CD14-positive monocyte (primary cell): ENCODE measurements at places on chromosomes 16 and 17.

DNA sequence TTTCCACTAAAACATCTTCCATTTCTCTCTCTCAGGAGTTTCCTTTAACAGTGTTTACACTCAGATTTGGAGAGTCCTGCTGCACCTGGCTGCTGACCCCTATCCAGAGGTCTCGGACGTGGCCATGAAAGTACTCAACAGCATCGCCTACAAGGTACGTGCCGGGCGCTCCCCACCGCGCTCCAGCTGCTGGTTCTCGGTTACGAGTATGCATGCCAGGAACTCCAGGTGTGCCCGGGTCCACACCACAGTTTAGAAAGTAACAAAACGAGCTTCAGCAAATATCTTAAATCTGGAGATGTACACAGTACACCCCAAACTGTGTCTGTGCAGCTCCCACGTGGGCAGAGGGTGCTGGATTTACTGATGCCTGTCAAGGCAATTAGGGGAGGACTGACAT is 82.9 kb upstream of the CHMP6 start:
- DNase-seq = no peak

DNA sequence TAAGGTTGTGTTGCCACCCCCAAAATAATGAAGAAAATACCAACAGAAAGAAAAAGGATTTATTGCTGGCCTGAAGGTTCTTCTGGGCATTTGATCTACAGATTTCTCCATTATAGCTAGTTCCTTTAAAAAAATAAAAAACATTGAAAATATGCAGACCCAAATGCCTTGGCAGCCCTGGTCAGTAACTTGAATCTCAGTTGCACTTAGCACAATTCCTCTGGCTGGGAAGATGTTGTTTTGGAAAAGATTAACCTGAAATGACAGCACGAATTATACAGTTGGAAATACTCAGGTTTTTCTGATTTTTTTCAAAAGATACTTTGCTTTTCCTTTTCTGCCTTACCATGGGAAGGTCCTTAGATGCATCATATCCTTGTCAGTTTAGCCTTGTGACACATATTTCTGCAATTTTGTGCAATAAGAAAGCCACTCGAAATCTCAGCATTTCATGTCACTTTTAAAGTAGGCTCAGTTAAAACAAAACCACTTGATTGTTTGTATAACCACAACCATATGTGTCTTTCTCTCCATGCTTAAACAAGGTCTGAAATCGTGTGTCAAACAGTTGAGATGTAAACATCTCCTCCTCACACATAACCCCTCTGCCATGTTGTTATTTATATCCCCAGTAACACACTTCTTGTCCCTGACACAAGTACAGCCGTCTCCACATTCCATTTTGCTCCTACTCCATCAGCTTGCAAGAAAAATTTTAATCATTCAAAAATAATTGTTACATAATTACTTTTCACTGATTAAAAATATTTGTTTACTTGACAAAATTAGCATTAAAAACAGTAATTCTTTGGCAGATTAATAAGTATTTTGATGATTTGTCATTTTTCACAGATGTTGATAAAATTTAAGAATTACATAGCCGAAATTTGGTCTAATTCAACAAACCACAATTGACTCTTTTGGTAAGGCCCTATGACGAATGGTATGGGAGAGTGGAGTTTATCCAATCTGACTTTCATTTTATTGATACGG is 61.1 kb downstream of the SIAH1 start:
- no peak for DNase-seq

DNA sequence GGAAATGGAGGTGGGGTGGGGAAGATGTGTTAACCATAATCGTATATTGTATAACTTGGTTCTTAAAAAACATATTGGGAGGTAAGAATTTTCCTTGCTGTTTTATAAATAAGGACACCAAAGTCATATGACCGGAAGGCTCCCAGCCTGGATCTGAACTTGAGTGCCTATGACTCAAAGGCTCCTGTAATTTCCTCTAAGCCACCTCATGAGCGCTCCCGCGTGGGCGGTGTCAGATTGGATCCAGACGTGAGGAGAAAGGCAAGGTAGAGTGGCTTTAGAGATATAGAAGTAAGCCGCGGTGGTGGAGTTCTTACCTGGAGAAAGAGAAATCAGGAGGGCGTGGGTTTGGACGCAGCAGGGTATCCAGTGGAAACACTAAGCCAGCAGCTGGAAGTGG is 196.2 kb upstream of the NLRP1 start:
- DNase-seq = no peak

DNA sequence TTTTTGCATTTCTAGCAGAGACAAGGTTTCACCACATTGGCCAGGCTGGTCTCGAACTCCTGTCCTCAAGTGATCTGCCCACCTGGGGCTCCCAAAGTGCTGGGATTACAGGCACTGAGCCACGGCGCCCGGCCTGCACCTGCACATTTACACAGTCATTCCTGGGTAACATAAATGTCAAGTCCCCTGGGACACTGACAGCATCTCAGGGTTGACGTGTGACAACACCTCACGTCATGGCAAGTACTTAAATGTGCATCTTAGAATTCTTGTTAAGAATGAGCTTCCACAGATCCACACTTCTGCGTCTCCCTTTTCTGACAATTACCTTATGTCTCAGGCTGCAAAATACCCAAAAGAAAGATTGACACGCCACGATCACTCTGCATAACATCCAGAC is 80.5 kb downstream of the ABR start:
- DNase-seq = no peak

DNA sequence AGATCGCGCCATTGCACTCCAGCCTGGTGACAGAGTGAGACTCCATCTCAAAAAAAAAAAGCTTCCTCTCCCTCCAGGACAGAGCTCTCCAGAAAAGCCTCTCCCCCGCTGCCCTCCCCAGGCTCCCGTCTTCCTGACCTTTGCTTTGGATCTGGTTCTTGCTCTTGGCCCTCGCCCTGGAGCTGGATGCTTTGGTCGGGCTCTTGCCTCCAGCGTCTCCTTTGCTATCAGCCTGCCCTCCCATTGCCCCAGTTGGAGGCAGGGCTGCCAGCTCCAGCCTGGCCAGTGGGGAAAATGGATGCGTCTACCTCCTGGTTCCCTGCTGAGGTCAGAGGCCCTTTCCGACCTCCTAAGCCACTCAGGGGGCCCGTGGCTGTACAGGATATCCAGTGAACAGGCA is 35.9 kb downstream of the TRARG1 start:
- no peak for DNase-seq

DNA sequence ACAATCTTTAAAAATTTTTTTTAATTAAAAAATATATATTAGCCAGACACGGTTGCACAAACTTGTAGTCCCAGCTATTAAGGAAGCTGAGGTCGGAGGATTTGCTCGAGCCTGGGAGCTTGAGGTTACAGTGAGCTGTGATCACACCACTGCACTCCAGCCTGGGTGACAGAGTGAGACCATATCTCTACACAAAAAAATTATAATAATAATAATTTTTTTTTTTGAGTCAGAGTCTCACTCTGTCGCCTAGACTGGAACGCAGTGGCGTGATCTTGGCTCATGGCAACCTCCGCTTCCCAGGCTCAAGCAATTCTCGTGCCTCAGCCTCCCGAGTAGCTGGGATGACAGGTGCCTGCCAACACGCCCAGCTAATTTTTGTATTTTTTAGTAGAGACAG is 23.8 kb downstream of the LITAF start:
- no peak for DNase-seq

- DNase-seq = no peak
Observed at GRCh38 chr17:40134184-40134583, 6.2 kb upstream of the CASC3 start.

- no peak for DNase-seq
Observed at GRCh38 chr17:43382776-43383175, 16.0 kb upstream of the ARL4D start.

- DNase-seq = no peak
Observed at GRCh38 chr16:88705801-88706228, 393 bp downstream of the RNF166 start.

GRCh38 chr17:30476726-30477082 is 504 bp upstream of the GOSR1 start:
- DNase-seq = no peak

- DNase-seq = no peak
Observed at GRCh38 chr17:81302861-81303333, 7.8 kb upstream of the SLC38A10 start.

DNA sequence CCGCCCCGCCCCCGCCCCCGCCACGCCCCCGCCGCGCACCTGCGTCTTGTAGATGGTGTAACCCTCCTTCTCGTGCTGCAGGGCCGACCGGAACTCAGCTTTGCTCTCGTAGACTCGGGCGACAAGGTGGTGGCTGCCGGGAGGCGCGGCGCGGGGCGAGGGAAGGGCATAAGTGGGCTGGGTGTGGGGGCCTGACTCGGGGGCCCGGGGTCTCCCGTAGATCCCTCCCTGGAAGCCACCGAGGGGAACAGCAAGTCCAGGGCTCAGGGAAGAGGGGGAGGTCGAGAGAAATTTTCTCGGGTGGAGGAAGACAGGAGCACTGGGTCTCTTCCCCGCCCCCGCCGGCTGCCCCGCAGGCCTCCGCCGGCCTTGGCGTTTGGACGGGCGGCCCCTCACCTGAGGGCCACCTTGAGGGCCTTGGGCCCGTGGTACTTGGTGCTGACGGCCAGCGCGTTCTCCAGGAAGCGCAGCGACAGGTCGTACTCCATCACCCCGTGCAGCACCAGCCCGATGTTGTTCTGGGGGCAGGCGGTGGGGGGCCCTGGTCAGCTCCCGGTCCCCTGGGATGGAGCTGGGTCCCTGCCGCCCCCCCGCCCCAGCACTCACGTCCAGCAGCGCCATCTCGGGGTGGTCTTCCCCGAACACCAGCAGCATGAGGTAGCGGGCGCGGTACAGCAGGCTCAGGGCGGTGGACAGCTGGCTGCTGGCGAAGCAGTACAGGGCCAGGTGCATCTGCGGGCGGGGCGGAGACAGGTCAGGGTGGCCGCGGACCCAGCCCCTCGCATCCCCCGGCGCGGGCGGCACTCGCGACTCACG is 19.4 kb downstream of the CLUH start:
- DNase-seq = no peak

DNA sequence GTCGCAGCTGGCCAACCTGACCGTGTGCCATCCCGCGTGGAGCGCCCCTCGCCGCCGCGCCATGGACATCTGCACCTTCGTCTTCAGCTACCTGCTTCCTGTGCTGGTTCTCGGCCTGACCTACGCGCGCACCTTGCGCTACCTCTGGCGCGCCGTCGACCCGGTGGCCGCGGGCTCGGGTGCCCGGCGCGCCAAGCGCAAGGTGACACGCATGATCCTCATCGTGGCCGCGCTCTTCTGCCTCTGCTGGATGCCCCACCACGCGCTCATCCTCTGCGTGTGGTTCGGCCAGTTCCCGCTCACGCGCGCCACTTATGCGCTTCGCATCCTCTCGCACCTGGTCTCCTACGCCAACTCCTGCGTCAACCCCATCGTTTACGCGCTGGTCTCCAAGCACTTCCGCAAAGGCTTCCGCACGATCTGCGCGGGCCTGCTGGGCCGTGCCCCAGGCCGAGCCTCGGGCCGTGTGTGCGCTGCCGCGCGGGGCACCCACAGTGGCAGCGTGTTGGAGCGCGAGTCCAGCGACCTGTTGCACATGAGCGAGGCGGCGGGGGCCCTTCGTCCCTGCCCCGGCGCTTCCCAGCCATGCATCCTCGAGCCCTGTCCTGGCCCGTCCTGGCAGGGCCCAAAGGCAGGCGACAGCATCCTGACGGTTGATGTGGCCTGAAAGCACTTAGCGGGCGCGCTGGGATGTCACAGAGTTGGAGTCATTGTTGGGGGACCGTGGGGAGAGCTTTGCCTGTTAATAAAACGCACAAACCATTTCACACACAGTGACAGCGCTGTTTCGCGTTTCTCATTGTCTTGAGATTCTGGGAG is 2.0 kb upstream of the ZACN start:
- DNase-seq = peak; percentile 37

DNA sequence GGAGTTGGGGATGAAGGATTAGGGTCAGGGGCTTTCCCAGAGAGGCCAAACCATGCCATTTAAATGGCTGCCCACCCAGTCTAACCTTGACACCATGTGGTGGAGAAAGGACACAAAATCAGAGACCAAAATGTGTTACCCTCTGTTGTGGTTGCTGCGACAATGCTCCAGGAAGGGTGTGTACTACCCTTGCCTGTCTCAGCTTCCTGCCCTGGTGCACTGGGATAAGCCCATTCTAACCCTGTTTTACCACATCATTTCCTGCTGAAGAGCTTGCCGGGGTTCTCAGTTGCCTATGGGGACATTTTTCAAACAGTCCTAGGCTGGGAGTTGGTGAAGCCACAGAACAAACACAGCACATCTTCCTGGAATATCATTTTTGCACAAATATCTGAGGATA is 4.9 kb downstream of the OR4D1 start:
- no peak for DNase-seq

DNA sequence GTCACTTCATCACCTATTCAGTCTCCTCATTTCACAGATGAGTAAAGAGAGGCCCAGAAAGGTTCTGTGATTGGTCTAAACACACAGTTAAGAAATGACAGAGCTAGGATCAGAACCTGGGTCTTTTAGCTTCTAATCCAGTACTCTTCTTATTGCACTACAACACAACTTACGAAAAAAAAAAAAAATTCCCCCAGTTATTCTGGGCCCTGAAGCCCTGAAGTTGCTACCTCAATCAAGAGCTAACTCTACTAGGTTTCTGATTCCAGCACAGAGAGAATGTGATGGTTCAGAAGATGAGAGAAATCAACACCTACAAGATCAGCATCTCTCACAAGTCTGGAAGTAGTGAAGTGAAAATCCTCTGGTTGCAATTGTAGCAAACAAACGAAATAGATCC is 37.3 kb downstream of the GRB7 start:
- DNase-seq = no peak

- no peak for DNase-seq
Observed at GRCh38 chr17:82092995-82093751, 4.9 kb downstream of the FASN start.

- no peak for DNase-seq
Observed at GRCh38 chr16:64926476-64926875, 195.4 kb downstream of the CDH11 start.

DNA sequence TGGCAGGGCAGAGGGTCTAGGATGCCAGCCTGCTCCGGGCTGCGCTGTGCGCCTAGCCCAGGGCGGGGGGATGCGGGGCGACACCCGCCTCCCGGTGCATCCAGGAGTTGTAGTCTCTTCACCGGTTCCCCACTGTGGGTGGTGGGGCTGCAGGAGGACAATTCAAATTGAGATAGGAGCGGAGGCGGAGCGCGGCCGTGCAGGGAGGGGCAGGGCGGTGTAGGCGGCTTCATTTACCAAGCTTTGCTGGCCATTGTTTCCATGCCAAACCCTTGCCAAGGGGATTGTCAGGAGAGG is 2047.4 kb downstream of the TP53TG3F start:
- DNase-seq = no peak

- no peak for DNase-seq
Observed at GRCh38 chr16:12315330-12316136, 339.0 kb downstream of the SNX29 start.

GRCh38 chr17:6047966-6048365 is 22.2 kb upstream of the WSCD1 start:
- no peak for DNase-seq

DNA sequence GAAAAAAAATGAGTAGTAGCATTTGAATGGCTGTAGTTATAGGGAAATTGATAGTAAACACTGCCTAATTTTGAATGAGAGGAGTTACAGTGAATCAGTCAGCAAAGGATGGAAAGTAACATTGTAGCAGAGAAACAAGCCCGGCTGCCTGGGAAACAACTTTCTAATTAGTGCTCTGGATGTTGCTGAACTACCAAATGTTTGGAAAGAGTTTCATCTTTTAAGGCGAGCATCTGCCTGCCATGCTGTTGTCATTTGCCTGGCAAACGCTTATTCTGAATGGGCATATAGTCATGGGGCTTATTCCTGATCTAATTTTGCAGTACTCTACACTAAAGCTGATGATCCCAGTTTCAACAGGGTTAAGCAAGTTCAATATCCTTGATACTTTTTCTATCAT is 138.6 kb downstream of the CDH11 start:
- DNase-seq = no peak

GRCh38 chr16:12458051-12458450 is 345.6 kb downstream of the CPPED1 start:
- DNase-seq = no peak

GRCh38 chr16:2070576-2071453 is 23.0 kb downstream of the TSC2 start:
- no peak for DNase-seq
